ENCODE measurements at places on chromosomes 5 and 9. TPM values are rescaled to one million over a fixed set of nuclear protein-coding genes. Genes with fewer than 3 reads are reported as not detected.

The N4BP3 gene
- 32.6 TPM for total RNA-seq

GRCh38 chr5:175889910-175890684, 18.7 kb downstream of the CPLX2 start:
- no peak overlapping the region for H3K4me3 ChIP-seq
- H3K27ac ChIP-seq: no peak overlapping the region

DNA sequence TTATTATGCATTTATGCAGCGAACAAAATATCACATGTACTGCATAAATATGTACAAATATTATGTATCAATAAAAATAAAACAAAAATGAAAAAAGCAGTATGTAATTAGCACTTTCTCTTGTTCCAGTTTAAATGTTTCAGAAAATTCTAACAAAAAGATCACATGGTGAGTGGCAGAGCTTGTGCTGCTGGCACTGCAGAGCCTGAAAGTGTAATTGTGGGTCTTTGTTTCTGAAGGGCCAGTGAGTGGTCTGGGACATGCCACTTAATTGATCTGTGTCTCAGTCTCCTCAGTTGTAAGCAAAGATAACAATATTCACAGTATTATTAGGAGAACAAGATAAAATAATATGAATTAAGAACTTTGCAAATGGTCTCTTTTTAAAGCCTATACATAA, 39.5 kb upstream of the RAI14 start:
- no peaks in the 10 kb centered on the region for H3K27me3 ChIP-seq
- no peak for DNase-seq
- no peak overlapping the region for H3K4me3 ChIP-seq
- no peaks in the 10 kb centered on the region for H3K4me1 ChIP-seq
- no peaks in the 10 kb centered on the region for H3K36me3 ChIP-seq

The SLC27A4 gene
- 97.8 TPM for total RNA-seq

GRCh38 chr9:96192710-96193109, 109.3 kb downstream of the HSD17B3 start:
- peaks cover 4% of the 10 kb centered on the region for H3K4me1 ChIP-seq
- no peaks in the 10 kb centered on the region for H3K27me3 ChIP-seq
- no peak overlapping the region for H3K4me3 ChIP-seq
- H3K27ac ChIP-seq: no peak overlapping the region
- DNase-seq: no peak

DNA sequence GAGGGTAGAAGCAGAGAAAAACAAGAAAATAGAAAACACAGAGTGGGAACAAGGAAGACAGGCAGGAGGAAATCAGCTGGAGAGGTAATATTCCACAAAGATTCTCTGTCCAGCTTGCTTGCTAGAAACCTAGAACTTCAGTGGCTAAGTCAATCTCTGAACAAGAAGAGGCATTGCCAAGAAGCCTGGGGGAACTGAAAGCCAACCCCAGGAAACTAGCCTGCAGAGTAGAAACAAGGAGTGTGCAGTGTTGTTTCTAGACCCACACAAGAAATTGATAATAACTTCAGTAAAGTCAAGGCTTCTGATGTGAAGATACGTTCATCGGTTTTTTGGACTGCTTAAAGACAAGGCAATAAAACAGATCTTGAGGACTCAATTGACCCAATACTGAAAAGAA, 234.5 kb upstream of the MAP3K1 start:
- no peaks in the 10 kb centered on the region for H3K36me3 ChIP-seq
- peaks cover 11% of the 10 kb centered on the region for H3K4me1 ChIP-seq
- no peak overlapping the region for H3K4me3 ChIP-seq
- DNase-seq: no peak

- no peak overlapping the region for H3K27ac ChIP-seq
- H3K4me3 ChIP-seq: no peak overlapping the region
- H3K4me1 ChIP-seq: no peaks in the 10 kb centered on the region
Observed at GRCh38 chr9:137945581-137945980, 68.0 kb downstream of the CACNA1B start.

All from esophagus squamous epithelium (tissue), 5 donors.